HCT116 (cell line): ENCODE measurements at places on chromosomes 7 and 10.

DNA sequence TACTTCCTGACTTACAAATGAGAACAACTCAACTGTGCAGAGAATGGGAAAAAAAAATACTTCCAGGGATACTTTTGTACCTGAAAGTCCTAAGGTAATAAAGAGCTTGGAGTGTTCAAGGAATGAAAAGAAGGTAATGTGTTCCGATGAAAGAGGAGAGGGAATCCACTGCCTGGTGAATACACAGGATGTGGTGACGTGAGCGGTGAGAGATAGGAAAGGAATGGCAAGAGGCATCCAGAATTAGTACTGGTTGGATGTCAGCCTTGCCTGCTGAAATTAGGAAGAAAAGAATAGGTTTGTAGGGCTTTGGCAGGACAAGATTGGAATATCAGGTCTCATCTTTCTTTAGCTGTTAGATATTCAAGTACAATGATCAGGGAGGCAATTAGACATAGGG lies 347.7 kb downstream of the POM121L12 start:
- no peak for DNase-seq

DNA sequence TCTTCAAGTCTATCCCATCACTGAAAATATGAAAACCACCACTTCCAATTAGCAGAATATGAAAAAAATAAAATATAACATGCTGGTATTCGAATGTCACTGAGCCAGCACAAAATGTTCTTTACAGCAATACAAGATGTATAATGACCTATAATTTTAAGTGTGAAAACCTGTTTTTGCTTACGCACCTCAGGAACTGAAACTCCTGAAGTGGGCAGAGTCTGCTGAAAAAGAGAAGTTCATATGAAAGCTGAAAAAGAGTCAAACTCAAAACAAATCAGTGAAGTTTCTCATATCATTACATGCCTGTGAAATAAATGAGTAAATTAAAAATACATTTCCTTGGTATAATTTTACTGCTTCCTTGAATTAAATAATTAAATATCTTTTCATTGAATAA lies 272.5 kb downstream of the DGKB start:
- no peak for DNase-seq

DNA sequence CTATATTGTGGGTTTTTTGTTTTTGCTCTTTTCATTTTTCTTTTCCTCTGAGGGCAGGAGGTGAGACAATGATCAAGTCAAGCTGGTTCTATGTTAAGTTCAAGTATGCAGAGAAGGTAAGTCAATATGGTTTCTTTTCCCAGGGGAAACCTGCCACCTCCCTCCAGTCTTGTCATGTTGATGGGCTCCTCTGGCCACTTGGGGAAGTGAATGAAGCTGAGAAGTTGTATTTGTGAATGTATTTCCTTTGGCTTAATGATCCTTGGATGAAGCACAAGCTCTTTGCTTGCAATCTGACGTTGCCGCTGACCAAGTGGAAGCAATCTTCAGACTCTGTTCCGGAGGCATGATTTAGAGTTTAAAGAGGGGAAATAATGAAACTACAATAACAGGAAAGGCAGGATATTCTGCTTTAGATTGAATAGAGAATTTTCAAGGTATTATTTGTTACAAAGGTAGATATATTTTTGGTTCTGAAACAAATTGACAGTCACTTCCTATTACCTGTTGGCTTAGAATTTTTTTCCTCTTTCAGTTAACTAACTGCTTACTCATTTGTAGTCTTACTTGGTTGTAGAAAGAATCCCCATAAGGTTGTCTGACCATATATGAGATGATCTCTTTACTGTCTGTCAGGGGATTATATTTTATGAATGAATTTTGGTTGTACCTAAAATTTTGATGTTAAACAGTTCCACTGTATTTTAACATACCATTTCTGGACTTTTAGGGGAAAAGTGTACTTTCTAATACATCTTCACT lies 369.6 kb downstream of the AUTS2 start:
- DNase-seq, result no peak

- DNase-seq, result no peak
Observed at GRCh38 chr7:46486256-46487206, 565.5 kb upstream of the IGFBP3 start.
